ENCODE measurements at places on chromosomes 16 and 17.

- no peak for DNase-seq
Observed at GRCh38 chr17:77802333-77802615, 156.2 kb upstream of the TNRC6C start.

DNA sequence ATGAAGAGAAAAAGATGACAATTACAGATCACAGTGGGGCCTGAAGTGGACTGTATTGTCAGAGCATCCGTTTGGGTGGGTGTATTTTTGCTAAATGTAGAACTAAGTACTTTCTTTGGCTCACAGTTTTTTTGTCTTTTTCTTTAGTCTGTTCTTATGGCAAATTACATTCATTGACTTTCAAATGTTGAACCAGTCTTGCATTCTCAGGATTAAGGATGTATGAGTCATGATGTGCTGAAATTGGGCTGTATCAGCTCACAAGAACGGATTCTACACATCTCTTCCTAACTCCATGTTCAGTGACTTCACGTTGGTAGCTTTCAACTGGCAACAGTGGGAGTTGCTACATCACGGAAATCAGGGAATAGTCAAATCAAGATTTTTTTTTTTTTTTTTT is 66.5 kb downstream of the TEX2 start:
- DNase-seq: no peak

DNA sequence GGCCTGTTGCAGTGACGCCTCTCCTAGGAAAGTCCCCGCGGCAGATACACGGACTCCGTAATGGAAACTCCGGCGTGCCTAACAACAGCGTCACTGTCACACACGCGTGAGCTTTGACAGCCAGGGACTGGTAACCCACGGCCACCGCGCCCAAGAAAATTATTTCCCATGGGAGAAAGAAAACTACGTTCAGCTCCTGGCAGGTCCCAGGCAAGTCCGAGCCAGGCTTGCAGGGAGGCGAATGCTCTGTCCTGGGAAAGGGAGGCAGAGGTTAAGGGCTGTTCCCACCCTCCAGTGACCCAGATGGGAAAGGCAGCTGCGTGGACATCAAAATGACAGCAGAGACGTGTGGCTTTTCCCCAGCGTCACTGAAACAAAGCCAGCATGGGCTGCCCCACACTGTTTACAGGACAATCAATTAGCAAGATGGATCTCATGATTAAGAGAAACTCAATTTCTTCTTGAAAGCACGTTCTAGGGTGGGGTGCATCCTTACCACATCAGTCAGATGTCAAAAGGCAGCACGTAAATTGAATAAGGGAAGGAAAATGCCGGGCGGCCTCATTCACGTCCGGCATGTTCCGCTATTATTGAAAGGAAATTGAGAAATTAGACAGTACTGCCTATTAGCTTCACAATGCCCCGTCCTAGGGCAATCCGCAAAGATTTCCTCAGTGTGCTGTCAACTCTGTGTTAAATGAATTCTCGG is 82.5 kb downstream of the NXN start:
- DNase-seq: no peak

- DNase-seq: no peak
Observed at GRCh38 chr17:66549731-66550207, 247.4 kb downstream of the PRKCA start.

DNA sequence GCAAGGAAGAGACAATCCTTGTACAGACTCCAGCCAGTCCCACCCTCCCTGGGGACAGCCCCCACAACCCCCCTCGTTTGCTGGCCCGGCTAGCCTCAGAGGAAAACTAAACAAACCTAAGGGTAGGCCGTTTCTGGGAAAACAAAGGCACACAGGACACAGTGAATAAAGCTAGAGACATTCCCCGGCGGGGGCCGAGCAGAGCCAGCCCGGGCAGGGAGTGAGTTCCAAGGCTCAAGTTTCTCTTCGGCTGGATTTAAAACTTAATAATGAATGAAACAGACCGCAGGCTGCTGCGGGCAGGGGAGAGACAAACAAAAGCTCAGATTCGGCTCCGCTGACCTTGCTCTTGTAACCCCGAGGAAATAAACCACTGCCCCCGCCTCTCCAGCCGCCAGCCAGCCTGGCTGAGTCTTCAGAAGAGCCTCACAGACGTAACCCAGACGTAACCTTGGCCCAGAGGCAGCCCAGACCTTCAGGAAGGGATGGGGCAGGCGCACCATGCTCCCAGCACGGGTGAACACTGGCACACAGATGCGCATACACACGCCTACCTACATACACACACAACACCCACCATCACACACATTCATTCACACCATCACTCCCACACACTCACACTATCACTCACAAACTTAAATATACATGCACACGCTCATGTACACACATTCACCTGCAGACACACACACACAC is 216.0 kb downstream of the ZNF423 start:
- DNase-seq: no peak

DNA sequence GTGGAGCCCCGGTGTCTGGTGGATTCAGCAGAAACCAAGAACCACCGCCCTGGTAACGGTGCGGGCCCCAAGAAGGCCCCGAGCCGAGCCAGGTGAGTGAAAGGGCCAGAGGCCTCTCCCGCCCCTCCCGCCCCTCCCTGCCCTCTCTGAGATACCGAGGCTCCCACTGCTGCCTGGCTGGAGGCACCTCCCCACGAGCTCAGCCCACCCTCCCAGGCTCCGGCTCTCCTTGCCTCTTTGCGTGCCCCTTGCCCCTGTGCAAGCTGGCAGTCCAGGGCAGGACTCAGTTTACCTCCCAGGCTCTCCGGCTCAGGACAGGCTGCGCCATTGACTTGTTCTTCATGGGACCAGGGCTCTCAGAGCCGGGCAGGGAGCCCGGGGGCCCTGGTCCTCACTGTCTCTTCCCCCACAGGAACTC is 14.1 kb upstream of the MYO15B start:
- no peak for DNase-seq

GRCh38 chr16:83134638-83135037 is 507.9 kb downstream of the CDH13 start:
- no peak for DNase-seq

DNA sequence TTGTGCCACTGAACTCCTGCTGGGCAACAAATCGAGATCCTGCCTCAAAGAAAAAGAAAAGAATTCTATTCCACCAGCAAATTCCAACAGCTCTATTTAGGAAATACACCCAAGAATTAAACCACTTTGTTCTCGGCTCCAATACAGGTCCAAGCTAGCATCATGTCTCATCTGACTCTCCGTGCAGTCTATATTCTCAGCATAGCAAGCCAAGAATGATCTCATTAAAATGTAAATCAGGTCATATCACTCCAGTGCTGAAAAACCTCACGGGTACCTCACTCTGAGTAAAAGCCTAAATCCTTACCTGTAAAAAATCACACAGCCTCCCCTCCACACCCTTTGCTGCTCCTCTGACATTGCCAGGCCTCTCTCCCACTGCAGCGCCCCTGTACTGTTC is 23.9 kb downstream of the UBE2G1 start:
- no peak for DNase-seq

- peak; percentile 76 for DNase-seq
Observed at GRCh38 chr16:66057057-66057456, 309.4 kb upstream of the CDH5 start.

- no peak for DNase-seq
Observed at GRCh38 chr17:488993-489757, 136.6 kb upstream of the RPH3AL start.

- DNase-seq: no peak
Observed at GRCh38 chr16:10098991-10099390, 83.2 kb downstream of the GRIN2A start.

GRCh38 chr16:21703589-21704174 is 39.9 kb downstream of the OTOA start:
- no peak for DNase-seq

GRCh38 chr16:1333149-1333812 is at the start of gene BAIAP3:
TSS of gene BAIAP3 (plus strand) at chr16:1333645. CDS start at chr16:1338550, 4,905 bp downstream.
- no peak for DNase-seq

DNA sequence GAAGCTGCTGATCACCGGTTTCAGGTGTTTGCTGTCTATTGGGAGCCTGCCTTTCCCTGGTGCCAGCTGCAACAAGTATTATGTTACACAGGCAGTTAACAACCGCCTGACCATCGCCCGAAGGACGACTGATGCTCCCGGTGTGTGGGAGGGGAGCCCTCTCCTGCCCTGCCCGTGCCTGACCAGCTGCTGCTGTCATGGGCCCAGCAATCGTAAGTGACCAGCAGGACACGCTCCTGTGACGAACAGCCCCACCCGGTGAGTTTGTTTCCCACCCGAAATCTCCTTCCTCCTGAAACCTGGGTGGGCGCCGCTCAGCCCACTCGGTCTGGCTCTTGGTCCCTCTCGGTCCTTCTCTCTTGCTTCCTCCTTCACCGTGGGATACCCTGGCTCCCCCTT is 17.9 kb upstream of the UBE2I start:
- no peak for DNase-seq

All from lower leg skin (tissue), 4 donors.